Immature natural killer cell (primary cell): ENCODE measurements at places on chromosomes 1 and 21.
A peak's percentile ranks its signal among the peaks of the same experiment; 100 is the strongest.

- no peak for DNase-seq
Measured at GRCh38 chr1:25889470-25889869, 14.0 kb upstream of the PAQR7 start.

DNA sequence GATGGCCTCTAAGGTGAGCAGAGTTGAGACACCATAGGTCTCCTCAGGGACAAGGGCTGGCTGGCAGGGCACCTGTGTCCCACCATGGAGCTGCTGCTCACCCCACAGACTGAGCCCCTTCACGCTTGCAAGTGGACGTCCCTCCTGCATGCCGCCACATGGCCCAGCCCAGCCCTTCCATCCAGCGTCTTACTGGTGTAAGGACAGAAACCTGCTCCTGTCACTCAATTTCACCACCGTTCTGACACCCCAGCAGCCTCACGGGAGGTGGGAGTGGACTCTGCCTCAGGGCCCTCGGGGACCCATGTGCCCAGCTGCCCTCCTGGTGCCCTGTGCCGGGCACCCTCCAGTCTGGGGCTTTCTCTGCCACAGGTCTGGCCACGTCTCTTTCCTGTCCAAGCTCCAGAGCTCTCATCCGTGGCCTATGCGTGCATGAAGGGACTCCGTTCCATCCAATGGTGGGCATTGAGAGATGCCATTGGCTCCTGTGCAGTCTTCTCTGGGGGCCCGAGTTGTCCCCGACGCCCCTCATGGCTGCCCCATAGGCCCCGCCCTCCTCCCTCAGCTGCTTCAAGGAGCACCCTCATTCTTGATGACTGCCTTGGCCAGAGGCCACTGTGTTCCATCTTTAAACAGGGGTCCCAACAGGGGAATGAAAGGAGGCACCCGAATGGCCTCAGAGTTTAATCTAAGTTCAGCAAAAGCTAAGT lies 42.6 kb upstream of the COL6A1 start:
- no peak for DNase-seq

GRCh38 chr1:78370779-78371482 lies 119.8 kb upstream of the PTGFR start:
- DNase-seq, result no peak

GRCh38 chr1:19877181-19877750 lies 4.9 kb upstream of the OTUD3 start:
- no peak for DNase-seq

- DNase-seq, result peak; percentile 71
Measured at GRCh38 chr1:6489799-6490180, 1.7 kb downstream of the PLEKHG5 start.

- DNase-seq, result no peak
Measured at GRCh38 chr1:217027403-217028080, 304.3 kb upstream of the ESRRG start.

- no peak for DNase-seq
Measured at GRCh38 chr1:156388174-156389137, 19.4 kb downstream of the RHBG start.

DNA sequence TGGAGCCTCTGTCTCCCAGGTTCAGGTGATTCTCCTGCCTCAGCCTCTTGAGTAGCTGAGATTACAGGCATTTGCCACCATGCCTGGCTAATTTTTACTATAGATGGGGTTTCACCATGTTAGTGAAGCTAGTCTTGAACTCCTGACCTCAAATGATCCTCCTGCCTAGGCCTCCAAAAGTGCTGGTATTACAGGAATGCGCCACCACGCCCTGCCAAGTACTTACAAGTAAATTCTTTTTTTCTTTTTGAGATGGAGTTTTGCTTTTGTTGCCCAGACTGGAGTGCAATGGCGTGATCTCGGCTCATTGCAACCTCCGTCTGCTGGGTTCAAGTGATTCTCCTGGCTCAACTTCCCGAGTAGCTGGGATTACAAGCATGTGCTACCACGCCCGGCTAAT lies 42.5 kb downstream of the RPRD2 start:
- no peak for DNase-seq

DNA sequence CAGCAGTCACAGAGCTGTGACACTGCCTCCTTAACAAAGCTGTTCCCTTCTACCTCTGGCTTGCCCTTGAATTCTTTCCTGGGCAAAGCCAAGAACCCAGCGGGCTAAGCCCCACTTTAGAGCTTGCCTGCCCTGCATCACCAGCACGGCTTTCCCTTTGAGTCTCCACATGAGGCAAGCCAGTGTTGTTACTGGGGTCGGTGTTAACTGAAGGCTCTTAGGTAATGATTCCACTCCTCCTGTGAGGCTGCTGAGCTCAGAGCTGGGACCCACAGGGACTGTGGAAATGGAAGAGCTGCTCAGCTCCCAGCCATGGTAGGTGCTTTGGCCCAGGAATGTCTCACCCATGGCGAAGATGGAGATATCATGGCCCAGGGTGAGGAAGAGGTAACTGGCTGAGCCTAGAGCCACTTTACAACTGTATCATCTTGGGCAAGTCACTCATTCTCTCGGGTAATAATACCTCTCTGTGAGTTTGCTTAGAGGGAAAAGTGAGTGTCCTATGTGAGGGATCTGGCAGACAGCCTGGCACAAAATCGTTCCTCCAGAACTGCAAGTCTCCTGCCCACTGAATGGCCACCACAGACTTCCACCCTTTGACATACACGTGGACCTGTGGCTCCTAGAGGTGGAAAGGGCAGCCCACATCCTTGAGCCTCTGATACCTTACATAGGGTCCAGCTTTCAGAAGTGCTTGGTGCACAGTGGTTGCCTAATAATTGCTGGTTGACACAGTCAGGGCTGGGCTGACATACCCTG lies 654.1 kb downstream of the PTPRU start:
- no peak for DNase-seq

DNA sequence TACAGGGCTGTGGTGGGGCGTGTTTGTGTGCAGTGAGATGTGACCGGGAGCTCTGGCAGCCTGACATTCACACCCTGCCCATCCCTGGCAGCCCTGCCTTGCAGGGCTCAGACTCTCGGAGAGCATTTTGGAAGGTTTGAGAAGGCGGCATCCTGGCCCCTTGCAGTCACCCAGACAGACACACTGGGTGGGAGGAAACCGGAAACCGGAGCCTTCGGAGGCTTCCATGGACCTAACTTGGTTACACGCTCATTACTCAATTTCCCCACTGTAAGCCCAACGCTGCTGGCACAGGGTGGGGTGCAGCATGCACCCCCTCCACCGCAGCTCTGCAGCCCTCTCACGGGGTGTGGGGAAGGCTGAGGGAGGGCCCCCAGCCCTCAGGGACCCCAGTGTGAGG lies 22.2 kb upstream of the RSPO1 start:
- DNase-seq, result no peak

GRCh38 chr21:34968414-34969333 lies 80.4 kb downstream of the RUNX1 start:
- no peak for DNase-seq

DNA sequence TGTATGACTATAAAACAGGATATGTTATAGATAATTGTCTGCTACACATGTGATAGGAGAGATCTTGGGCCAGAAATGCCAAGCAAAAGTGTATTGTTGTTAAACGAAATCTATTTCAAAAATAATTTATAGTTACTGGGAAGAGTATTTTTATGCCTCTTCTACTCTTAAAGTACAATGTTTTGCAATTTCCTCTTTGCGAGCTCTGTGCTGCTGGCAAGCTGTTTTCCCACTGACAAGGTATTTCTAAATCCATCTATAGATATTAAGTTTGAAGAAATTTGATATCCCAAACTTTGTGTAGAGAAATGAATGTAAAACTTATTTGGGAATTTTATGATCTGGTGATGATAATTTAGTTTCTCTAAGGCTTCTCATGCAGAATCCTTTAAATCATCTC lies 63.3 kb upstream of the PTGFR start:
- DNase-seq, result no peak
